ENCODE measurements at places on chromosomes 7 and 10.

- no peak for DNase-seq
These were observed 101.2 kb downstream of the NRP1 start for GRCh38 chr10:33233221-33233620.

DNA sequence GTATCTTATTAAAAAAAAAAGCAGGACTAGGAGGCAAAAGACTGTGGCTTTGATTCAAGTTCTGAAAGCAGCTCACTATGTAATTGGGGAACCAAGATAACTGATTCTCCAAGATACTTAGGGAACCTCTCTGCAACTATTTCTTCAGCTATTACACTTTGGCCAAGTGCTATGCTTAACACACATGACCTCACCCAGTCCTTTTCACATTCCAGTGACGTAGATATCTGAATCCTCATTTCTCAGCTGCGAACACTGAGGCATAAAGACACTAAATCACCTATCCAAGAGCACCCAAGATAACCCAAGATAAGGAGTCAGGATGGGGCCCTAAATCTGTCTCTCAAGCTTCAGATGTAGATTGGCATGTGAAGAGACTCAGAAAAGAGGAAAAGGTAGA, 133.6 kb downstream of the GLI3 start:
- DNase-seq: no peak

GRCh38 chr7:44956157-44956766, 22.6 kb downstream of the MYO1G start:
- DNase-seq: no peak

DNA sequence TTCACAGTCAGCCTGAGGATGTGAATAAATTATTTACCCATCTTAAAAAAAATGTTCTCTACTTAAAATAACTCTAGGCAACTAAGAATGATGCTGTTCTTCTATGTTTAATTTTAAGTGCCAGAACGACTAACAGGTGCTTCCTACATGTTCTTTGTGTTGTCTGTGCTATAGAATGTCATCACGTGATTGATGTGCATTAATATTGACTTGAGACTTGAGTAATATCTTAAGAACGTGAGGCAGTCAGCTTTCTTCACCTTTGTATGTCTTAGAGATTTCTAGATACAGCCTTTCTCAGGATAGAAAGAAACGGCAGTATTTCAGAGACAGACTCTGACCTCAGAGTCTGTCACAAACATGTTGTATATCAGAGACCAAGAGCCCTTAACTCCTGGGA, 274.6 kb downstream of the KCND2 start:
- DNase-seq: no peak

DNA sequence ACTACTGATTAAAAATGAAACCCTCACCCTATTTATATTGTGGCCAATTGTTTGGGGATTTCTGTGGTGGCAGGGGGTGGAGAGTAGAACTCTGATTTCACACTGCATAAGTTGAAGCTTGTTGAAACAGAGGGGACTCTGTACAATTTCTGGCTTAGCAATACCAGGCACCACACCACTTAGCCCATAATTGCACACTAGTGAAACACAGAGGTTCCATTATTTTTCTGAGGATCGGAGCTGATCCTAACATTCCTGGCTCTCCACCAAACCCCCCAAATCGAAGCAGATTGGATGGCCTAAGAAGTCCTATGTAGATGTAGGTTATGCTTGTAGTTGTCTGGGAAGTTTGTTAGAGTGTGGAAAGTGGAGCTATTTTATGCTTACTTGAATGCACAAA, 47.0 kb downstream of the PTN start:
- DNase-seq: no peak

GRCh38 chr7:128727239-128727638, 11.9 kb upstream of the CALU start:
- no peak for DNase-seq

- no peak for DNase-seq
These were observed 1060.5 kb downstream of the XPNPEP1 start for GRCh38 chr10:108862676-108863350.

DNA sequence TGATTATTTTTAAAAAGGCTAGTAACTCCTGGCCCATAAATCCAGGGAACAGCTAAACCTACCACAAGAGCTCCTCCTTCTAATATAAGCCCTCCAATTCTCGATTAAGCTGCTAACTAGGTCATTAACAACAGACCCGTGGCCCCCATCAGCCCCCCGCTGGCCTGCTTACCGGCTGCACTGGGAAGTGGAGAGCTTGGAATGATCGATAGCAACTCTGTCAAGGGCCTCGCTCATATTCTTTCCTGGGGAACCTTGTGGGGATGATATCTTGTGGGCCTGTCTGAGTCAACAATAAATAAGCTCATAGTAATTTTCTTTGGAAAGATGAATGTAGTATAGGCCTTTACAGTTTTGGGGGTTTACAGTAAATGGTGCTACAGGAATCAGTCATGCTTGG, 353.5 kb downstream of the TCERG1L start:
- DNase-seq: no peak

DNA sequence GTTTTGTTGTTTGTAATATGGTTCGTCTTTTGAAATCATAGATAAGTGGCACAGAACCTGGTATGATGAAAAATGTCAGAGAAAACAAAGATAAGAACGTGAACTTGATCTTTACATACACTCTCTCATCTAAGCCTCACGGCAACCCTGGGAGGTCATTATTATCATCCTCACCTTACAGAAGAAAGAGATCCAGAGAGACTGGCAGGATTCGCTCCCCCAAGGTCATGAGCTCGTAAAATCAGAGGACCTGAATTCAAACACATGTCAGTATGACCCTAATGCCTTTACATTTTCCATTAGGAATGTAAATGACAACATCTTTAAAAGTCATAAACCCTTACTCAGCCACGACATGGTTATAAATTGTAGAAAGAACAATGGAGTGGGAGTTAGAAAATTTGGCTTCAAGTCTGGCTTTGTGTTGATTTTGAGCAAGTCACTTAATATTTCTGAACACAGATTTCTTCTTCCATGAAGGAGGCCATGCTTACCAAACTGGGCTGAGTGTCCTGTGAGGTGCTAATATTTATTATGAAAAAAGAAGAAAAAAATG, 35.9 kb downstream of the HIPK2 start:
- DNase-seq: no peak

GRCh38 chr7:4139656-4140625, 542.2 kb upstream of the FOXK1 start:
- DNase-seq: no peak

DNA sequence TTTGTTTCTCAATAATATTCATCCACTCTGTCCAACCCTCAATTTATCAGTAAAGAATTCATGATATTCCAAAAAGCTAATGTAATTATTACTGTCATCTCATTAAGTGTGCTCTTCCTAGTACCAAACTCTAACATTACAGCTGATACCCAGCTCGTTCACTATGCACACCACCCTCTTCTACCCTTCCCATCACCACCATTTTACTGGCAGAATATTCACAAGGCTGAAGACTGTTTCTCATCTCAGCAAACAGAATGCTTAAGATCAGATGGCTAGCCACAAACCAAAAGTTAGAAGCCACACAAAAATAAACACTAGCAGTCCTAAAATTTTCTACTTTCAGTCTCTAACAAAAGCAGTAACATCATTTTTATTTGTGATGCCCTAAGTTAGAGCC, 121.5 kb downstream of the SRPK2 start:
- no peak for DNase-seq

DNA sequence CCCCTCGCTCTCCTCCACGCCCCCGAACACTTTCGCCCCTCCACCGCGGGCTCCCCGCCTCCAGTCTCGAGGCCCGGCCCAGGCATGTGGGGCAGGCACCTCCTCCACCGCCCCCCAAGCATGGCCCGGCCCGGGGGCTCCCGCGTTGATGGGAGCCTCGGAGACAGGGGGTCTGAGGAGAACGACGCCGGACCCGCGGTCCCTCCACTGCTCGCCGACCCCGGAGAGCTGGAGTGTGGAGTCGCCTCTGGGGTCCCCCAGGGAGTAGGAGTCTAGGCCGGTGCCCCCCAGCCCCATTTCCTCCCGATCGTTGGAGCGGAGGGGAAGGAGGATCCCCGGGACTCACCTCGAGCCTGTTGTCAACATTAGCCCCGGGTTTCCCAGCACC, 206 bp downstream of the UPF2 start:
- DNase-seq: peak; percentile 18

DNA sequence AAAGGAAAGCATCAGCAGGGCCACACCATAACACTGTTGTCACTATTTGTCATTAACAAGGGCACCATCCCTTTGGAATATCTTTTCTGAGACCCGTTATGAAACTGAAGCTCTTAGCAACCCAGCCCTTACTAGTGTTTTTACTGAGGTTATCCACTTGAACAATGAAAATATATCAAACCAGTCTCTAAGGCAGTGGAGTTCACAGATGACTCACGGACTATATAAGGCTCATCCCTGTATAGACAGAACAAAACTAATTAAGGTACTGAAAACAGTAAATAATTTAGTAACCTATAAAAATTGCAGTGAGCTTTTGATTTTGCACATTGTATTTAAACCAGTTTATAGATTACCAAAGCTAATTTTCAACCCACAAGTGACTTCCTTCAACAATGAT, 196.0 kb downstream of the ELAPOR2 start:
- DNase-seq: no peak

- no peak for DNase-seq
These were observed 8.6 kb upstream of the CALML3 start for GRCh38 chr10:5515948-5516761.

DNA sequence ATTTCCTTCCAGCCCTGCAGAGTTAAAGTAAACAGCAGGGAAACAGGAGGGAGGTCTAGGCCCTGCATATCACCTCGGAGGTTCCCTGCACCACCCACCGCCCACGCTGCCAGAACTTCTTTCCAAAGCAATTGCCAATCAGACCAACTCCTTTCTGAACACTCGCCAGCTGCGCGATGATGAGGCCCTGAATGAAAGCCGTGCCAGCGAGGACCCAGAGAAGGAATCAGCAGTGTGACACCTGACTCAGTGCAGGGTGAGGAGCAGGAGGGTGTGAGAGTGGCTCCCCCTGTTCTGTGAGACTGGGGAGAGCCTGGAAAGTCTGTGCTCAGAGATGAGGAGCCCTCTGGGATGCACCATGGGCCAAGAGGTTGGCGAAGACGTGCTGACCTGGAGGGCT, 3.3 kb upstream of the TCERG1L start:
- DNase-seq: no peak

Data from NCI-H345 (cell line).